Epithelial cell of esophagus (primary cell): ENCODE measurements at places on chromosomes 3 and 15.

- no peak for DNase-seq
These were observed 1.5 kb upstream of the TCF12 start for GRCh38 chr15:56916825-56917477.

DNA sequence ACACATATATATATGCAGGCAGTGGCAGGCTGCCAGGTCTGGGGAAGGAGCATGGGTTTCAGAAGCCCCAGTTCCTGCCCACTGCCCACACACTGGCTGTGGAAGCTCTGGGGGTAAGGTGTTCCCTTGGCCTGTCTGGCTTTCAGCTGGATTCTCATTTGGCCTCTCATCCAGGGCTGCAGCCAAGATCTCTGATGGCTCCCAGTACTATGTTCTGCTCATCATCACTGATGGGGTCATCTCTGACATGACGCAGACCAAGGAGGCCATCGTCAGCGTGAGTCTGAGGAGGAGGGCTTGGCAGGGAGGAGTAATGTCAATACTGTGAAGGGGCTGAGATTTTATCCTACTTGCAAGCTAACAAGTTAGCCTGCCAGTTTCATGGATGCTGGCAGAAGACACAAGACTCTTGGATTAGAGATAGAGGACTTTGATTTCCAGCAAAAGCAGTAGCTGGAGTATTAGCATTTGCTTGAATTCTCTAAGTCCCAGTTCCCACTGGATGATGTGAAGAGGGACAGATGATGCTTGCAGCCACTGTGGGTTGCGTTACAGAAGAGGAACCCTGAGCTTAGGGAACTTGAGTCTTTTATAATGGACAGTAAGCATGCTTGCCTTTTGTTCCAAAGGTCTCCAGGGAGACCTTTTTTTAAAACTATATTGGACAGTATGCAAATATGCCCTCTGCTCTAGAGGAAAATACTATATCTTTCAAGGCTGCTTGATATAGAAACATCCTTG is 5.6 kb upstream of the BRPF1 start:
- DNase-seq = no peak

DNA sequence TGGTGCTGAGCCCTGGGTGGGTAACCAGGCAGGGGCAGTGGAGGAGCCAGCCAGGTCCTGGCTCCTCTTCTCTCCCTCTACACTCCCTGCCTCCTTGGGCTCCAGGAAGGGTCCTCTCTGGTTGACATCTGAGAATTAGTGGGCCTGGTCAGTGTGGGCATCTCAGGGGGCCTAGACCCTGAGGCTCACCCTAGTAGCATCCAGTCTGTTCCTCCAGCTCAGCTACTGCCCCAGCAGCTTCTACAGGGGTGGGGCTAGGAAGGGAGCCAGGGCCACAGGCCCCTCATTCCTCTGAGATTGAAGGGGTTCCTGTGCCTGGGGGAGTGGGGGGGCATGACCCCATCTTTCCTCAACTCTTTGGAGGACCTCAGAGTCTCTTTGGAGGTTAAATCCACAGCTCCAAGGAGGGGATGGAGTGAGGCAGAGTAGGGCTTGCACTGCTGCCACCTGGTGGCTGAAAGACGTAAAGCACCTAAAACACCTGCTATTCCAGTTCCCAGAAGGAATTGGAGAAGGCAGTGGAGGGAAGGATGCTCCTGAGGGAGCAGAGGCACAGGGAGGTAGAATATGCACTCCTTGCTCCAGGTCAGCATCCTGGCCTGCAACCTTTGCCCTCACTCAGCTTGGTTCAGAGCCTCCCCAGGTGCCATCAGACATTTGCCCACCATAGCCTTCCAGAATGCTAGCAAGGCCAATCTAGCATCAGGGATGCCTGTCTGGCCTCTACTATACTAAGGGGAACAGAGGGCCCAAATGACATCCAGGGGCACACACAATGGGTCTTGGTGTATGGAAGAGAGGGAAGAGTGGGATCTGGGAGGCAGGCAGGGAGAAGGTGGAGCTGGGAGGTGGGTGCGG is 25.1 kb downstream of the C3orf18 start:
- peak; percentile 62 for DNase-seq

- DNase-seq = no peak
These were observed 79.9 kb upstream of the SLC25A26 start for GRCh38 chr3:66140743-66141372.

GRCh38 chr3:55452886-55453285 is 34.2 kb downstream of the WNT5A start:
- DNase-seq = no peak

DNA sequence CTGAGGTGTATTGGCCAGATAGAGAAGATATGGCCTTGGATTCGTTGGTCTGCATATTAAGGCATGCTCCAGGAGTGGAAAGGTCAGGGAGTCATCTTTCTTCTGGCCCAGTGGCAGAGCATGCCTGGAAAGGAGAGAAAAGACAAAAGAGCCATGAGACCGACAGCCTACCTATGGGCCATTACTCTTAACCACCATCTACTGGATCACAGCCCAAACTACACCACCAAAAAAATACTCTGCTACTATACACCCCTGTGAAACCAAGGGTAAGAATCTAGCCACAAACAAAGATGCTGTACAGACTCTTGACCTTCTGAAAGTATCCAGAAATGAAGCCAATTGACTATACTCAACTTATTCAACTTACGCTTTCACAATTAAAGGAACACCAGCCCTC is 96.1 kb upstream of the PLSCR5 start:
- no peak for DNase-seq

GRCh38 chr3:67094167-67094566 is 96.1 kb downstream of the KBTBD8 start:
- no peak for DNase-seq

- no peak for DNase-seq
These were observed 80.1 kb downstream of the DNAH12 start for GRCh38 chr3:57464011-57464410.

- DNase-seq = no peak
These were observed 9.6 kb upstream of the LAMP3 start for GRCh38 chr3:183172051-183172639.

DNA sequence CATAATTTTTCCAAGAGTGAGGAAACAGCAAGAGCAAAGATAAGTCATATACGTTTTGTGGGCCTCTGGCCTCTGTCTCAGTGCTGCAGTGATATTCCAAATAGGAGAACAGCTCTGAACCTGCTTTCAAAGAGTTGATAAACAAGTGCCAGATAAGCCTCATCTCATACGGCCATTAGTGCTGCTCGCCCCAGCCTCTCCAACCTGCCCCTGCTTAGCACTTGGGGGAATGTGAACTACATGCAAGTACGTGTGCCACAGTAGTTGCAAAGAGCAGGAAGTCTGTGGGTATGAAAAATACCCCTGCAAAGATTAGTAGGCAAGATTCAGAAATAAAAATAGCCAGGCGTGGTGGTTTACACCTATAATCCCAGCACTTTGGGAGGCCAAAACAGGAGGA is 14.0 kb downstream of the DAPK2 start:
- no peak for DNase-seq

DNA sequence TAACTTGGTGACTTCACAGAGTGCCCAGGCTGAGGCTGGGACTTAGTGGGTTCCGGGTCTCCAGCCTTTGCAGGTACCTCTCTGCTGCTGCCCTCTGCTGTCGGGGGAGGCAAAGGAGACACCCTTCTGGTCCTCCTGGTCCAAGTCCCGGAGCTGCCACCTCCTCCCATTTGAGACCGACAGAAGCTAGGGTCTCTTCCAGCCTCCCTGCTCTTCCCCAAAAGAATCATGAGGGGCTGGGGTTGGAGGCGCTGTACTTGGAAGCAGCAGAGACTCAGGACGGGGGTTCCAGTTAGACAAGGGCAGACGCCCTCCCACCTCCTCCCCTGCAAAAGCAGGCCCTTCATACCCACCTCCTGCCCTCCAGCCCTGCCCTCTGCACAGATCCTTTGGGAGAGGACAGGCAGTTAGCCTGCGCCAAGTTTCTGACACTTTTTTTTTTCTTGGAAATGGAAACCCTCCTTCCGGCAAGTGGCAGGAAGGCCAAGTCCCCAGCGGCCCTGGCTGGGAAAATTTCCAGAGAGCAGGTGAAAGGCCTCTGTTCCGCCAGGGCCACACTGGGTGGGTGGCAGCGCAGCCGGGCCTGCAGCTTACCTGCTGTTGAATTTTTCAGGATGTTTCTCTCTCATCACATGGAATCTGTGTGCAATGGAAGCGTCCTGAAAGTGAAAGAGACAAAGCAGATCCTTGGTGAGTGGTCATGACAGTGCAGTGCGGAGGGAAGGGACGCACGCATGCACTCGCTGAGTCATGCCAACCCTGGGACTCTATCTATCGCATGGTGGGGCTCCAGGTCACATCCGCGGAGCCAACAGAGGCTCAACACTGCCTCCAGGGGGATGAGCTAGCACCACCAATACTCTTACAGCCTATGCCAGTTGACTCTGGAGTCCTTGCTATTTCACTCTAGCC is 119.9 kb downstream of the DGKG start:
- DNase-seq = peak; percentile 75
